ENCODE measurements at places on chromosomes 2 and 18.
A peak's percentile ranks its signal among the peaks of the same experiment; 100 is the strongest.

GRCh38 chr2:86632672-86633071 lies 9.0 kb upstream of the RNF103 start:
- DNase-seq, result no peak

DNA sequence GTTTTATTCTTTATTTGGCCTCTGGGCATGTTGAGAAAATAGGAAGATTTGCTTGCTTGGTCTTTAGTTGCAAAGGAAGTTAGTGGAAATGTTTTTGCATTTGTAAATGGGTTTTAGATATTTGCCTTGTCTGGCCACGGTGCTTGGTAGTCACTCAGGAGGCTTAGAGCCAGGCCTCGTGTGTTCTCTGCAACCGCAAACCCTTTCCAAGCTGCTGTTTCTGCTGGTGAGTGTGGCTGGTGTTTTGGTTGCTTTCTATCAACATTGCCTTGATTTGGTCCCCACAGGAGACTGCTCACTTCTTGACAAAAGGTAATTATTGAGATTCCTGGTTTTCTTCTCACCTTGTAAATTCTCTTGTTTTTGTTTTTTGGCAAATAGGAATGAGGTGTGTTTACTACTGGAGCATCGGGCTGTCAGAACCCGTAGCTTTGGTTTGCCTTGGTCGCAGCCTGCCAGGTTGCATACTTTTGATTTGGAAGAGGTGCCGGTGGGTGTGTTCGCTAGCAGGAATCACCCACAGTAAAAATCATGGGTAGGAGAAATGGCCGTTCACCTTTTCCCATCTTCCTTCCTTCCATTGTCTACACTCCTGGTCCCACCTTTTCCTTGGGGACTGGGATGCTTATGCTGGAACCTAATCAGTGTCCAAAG lies 15.8 kb downstream of the ASAP2 start:
- no peak for DNase-seq

DNA sequence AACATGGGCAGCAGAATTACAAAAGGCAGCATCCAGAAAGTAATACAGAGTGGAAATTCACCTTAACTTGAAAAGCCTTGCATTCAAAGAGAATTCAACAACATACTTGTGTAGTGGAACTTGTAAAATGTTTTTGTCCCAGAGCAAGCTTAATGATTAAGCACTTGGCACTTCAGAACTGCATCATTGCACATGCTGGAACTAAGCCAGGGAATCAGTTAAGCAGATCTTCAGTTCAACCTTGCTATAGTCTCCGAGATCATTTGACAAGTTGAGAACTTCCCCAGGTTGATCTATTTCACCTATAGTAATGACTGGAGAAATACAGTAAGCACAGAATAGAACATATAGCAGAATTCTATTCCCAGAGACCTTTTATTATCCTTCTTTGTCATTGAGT lies 1337.2 kb upstream of the NXPH2 start:
- DNase-seq, result peak; percentile 0

- no peak for DNase-seq
These were observed 44.8 kb upstream of the ARHGAP25 start for GRCh38 chr2:68689553-68690537.

- no peak for DNase-seq
These were observed 40.2 kb upstream of the SKA1 start for GRCh38 chr18:50334546-50335152.

DNA sequence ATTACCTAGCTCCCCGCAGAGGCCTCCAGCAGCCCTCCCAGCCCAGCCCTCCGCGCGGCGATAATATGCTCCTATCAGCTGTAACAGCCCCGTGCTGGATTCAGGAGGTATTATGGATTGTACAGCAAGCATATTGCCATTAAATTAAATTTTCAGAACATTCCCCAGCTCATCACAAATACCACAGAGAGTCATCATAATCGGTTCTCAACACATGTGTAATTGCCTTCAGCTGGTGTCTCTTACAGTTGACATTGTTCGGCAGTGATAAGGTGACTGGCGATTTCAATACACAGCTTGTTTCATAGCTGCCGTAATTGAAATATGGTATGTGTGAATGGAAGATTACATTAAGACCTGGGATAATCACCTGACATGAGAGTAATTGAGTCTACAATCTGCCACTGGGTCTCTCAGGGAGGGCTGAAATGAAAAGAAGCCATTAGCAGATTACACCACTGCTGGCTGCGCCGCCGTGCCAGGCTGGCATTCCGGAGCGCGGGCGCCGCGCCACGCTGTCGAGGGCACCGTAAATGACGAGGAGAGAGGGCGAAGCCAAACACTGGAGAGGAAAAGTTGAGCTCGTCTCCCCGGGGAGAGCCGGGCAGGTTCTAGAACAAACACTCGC lies 549.4 kb upstream of the SALL3 start:
- DNase-seq, result no peak

DNA sequence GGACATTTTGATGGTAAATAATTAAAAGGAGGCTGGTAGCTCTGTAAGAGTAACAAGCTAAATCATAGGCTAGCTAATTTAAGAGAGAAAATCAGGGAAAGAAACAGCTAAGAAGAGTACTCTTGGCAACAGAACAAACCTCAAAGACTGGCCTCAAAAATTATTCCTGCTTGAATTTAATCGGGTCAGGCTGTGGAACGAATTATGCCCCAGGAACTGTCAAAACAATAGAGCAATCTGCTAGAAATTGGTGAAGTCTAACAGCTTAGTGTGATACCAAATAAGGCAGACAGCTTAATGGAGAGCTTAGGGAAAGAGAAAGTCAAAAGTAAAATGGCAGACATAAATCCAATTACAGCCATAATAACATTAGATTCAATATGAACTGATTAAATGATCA lies 215.7 kb downstream of the MREG start:
- DNase-seq, result peak; percentile 69

GRCh38 chr2:217451666-217452065 lies 551.1 kb downstream of the TNS1 start:
- DNase-seq, result peak; percentile 29

- DNase-seq, result peak; percentile 15
These were observed 362 bp upstream of the PSTPIP2 start for GRCh38 chr18:46072376-46072867.

DNA sequence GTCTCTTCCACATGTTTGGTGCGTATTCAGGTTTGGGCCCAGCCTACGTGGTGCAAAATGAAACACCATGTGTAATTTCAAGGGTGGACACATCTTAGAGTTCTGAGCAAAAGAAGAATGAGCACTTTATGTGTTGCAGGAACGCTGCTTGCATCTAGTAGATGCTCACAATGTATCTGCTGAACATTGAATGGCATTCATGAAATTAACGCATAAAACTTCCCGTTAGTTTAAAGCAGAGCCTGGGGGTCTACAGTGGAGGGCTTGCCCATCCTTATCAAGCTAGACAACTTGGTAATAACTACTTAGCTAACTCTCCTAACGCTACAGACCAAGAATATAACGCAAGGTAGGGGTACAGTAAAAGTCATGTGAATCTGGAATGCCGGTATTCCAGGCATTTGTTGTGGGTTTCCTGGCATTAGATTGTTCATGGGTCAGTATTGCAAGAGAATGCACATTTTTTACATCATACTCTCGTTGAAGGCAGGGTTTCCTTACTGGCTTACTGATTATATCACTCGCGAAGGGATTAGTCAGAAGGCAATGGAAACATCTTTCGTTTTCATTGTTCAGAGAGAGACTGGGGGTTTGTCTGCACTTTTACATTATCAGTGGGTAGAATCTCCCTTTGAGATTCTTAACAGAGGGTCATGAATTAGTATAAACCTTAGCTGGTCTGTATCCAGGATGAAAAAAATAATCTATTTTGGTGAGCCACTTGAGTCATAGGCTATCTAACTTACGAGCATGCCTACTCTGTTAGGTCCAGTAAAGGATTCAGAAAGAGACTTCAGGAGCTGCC lies 229.5 kb upstream of the EPAS1 start:
- DNase-seq, result peak; percentile 98

DNA sequence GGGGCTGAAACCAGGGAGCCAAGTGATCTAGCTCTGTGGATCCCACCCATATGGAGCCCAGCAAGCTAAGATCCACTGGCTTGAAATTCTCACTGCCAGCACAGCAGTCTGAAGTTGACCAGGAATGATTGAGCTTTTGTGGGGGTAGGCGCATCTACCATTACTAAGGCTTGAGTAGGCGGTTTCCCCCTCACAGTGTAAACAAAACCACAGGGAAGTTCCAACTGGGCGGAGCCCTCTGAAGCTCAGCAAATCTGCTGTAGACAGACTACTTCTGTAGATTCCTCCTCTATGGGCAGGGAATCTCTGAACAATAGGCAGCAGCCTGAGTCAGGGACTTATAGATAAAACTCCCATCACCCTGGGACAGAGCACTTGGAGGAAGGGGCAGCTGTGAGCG lies 96.7 kb downstream of the CCDC148 start:
- DNase-seq, result no peak

GRCh38 chr18:75377926-75378325 lies 49.6 kb downstream of the SMIM21 start:
- no peak for DNase-seq

DNA sequence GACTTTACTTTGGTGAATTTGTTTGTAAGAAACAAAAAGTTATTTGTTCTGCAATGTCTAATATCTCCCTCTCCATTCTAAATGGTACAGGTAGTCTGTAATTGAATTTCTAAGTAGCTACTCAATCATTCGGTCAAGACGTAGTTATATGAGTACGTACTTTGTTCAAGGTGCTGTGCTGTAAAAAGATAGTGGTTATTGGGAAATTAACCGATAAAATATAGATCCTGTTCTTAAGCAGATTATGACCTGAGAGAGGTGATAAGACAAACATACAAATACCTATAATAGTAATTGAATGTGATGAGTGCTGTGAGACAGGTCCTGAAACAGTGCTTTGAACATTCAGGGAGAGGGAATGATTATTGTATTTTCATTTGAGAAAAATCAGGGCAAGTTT lies 7.1 kb downstream of the NCOA1 start:
- no peak for DNase-seq

DNA sequence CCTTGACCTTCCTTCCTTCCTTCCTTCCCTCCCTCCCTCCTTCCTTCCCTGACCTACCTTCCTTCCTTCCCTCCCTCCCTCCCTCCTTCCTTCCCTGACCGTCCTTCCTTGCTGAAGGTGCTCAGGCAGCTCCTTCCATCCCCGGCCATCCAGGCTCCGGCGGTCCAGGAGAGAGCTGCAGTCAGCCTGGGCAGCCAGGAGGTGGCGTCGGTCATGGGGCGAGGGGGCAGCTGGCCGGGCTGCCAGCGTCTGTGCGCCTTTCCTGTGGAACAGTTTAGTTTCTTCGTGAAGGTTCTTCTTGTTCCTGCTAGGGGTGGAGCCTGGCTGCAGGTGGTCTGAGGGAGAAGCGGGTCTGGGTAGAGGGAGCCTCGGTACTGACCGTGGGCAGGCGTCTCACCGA lies 15.7 kb downstream of the GPR35 start:
- no peak for DNase-seq

GRCh38 chr2:210299866-210300373 lies 15.1 kb downstream of the MYL1 start:
- no peak for DNase-seq

DNA sequence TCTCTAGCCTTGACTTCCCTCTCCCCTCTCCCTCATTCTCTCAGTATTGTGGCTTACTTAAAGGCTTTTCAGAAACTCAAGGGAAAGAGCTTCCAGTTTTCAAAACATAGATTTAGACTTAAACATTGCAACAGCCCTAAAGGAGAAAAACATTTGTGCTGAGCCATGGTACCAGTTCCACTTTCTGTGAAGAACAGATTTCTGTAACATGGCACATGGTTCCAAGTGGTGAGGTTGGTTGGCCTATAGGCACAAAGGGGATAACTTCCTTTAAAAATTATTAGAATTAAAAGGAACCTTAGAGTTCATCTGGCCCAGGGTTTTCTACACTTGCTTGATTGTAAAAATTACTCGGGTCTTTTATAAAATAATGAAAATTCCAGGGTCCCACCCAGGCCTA lies 138.6 kb upstream of the CDCA7 start:
- DNase-seq, result no peak

- DNase-seq, result no peak
These were observed 41.3 kb downstream of the FAM171B start for GRCh38 chr2:186734957-186735734.

DNA sequence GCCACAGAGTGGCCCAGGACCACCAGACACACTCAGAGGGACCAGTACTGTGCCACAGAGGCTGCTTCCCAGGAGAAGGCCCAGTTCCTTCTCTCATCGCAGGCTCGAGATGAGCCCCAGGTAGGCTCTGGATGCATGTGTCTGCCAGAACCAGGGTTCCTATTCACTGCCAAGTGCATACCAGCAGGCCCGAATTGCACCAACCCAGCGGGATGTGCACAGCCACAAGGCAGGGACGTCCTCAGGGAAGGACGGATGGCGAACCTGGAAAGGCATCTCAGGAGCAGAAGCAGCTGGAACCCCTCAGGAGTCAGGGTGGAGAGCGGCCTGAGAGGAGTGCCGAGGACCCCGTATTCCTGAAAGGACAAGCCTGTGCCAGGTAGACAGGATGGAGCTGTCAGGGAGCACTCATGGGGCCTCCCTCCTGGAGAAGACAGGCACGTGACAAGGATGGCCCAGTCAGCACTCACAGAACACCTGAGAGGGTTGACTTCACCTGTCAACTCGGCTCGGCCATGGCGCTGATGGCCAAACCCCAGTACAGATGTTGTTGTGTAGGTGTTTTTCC lies 73.7 kb downstream of the PTGR3 start:
- DNase-seq, result no peak

DNA sequence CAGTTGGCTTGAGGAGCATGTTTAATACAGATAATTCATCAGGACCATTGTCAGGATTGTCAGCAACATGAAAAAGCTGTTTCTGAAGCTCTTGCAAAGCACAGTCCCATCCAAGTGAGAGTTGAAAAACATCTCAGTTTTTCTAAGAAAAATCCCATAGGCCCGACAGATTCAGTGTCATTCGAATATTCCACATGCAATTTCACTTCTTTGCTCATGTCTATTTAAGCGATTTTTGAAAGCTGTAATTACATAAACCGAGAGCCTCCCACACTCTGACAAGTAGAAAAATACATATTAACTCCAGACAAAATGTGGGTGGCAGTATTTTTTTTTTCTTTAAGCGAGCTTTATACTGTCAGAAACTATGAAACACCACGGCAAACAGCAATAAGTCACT lies 134.7 kb upstream of the GALNT5 start:
- DNase-seq, result no peak

- DNase-seq, result peak; percentile 67
These were observed 129.2 kb downstream of the ETAA1 start for GRCh38 chr2:67526283-67526682.

- no peak for DNase-seq
These were observed 66.9 kb downstream of the ICOS start for GRCh38 chr2:204003276-204003990.

- DNase-seq, result peak; percentile 29
These were observed 226.3 kb downstream of the ZNF521 start for GRCh38 chr18:25125680-25126079.

- DNase-seq, result no peak
These were observed 102.7 kb downstream of the NR4A2 start for GRCh38 chr2:156229724-156230362.

Data from fibroblast of skin of right quadriceps (primary cell).